Fibroblast of the aortic adventitia (primary cell): ENCODE measurements at places on chromosomes 7 and 10.

GRCh38 chr10:115879372-115880089 is 393.5 kb downstream of the GFRA1 start:
- DNase-seq = no peak

DNA sequence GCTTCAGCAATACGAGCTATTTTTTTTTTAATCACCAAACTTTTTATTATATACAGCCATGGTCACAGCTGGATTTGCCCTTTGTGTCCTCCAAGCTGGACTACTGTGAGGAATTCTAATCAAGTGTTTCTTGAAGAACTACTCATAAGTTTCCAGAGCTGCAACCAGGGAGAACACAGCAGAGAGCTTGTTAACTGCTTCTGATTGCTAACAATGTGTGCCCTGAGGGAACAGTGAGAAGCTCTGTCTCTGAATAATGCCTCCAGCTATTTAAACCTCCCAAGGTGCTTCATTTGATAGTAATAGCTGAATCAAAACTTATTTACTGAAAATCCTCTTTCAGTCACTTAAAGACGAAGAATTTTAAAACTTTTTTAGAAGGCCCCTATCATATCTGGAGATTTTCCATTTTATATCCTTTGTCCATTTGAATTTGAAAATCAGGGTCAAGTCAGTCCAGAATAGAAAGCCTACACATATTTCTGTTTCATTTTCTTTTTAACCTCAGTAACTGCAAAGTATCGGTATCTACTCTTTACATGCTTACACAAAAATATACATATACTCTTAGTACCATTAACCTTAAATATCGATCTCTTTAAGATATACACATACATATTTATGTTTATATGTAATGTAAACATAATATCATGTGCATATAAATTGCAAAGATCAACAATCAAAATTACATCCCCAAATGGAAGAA is 1024.2 kb downstream of the GRM8 start:
- no peak for DNase-seq

DNA sequence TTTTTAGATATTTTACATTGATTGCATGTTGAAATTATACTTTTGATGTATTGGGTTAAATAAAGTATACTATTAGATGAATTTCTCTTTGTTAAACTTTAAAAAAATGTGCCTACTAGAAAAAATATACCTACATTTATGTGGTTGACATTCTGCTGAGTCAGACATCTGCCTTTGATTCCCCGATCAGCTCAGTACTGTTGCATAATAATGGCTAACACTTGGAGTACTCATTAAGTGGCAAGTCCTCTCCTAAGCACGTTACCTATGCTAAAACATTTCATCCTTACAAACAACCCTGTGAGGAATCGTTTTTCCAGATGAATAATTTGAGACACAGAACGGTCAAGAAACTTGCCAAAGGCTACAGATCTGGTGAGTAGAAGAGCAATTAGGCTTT is 14.0 kb upstream of the SEM1 start:
- DNase-seq = peak; percentile 4

GRCh38 chr10:61179771-61180170 is 235.8 kb upstream of the RHOBTB1 start:
- DNase-seq = no peak

DNA sequence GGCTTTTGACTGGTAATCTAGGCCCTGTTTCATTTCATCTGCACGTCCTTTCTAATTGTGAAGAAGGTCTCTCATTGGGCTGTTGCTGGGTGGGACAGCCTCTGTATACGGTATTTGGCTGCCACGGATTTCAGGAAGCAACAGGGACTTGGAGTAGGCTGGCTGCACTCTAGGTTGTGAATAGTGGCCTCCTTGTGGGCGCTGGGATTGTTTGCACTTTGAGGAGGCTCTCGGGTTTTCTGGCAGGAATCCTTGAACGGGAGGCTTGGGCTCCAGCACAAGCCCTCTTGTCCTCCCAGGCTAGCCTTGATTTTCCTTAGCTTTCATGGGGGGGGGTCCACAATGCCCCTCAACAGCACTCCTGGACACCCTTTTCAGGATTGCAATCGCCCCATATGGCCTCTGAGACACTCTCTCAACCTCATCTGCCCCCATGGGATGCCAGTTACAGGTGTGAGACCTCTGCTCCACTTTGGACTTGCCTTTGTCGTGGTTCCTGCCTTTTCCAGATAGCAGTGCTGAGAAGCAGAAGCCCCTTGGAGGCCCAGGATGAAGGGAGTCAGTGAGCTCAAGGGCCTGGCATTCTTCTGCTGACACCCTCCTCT is 33.9 kb upstream of the ZNF273 start:
- DNase-seq = no peak

DNA sequence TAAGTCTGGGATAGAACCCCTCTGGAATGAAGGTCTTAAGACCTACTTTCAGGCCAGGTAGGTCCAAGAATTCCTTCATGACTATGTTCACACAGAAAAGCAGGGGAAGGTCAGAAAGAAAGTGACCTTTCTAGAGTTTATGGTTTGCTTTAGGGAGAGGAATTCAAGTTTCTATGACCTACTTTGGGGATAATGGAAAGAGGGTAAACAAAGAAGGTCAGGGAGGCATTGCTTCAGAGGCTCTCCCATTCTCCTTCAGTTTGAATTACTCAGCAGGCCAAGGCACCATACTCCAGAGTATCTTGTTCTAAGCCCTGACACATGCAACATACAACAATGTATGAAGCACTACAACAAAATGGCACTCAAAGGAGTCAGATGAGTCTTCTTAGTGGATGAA is 11.5 kb upstream of the MACC1 start:
- no peak for DNase-seq

DNA sequence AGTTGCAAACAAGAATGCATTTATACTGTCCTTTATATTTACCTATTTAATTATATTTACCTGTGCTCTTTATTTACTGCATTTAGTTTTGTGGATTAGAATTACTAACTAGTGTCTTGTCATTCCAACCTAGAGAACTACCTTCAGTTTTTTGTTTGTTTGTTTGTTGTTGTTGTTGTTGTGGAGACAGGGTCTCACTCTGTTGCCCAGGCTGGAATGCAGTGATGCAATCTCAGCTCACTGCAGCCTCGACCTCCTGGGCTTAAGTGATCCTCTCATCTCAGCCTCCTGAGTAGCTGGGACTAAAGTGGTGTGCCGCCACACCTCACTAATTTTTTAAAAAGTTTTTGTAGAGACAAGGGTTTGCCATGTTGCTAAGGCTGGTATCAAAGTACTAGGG is 156.4 kb upstream of the AKR1E2 start:
- DNase-seq = no peak

- DNase-seq = peak; percentile 43
These were observed 5.8 kb downstream of the UNC5B start for GRCh38 chr10:71218046-71218650.

DNA sequence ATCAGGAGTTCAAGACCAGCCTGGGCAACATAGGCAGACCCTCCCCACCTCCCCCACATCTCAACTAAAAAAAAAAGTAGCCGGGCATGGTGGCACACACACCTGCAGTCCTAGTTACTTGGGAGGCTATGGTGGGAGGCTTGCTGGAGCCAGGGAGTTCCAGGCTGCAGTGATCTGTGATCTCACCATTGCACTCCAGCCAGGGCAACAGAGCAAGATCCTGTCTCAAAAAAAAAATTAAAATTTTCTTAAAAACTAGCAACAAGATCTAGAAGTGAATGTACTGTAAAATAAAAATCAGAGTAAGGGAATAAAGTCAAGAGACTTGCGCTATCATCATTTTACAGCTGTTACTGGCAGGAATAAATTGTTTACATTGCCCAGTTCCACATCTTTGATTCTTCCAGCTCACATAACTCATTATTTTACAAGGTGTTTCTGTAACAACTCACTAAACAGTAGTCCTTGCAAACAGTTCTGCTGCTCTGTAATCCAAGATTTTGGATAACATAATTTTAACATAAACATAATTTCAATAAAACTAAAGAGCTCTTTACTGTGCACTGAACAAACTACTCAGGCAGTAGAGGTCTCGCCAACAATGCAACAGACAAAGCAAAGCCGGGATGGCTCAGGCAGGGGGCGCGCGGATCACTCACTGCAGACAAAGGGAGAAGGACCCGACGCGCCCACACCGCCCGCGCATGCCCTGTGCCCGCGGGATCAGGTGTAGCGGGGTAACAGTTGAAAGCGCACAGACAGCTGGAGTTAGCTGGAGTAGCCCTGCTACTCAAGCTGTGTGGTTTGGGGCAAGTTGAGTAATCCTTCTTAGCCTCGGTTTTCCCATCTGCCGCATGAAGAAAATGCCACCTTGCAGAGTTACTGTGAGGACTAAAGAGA is 73.3 kb upstream of the NFE2L3 start:
- no peak for DNase-seq

- DNase-seq = no peak
These were observed 491.3 kb downstream of the RPS24 start for GRCh38 chr10:78524941-78525340.

- DNase-seq = peak; percentile 13
These were observed 170.1 kb upstream of the SEMA3A start for GRCh38 chr7:84364708-84365107.

DNA sequence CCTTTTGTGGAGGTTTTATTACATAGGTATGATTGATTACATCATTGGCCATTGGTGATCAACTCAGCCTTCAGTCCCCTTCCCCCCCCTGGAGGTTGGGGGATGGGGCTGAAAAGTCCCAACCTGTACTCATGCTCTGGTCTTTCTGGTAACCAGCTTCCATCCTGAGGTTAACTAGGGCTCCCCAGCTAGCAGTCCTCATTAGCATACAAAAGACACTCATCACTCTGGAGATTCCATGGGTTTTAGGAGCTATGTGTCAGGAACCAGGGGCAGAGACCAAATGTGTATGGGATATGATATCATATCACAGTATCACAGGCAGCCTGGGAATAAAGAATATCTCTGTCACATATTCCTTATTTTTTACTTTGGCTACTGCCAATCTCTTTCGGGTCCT is 13.6 kb downstream of the CCSER2 start:
- DNase-seq = no peak

DNA sequence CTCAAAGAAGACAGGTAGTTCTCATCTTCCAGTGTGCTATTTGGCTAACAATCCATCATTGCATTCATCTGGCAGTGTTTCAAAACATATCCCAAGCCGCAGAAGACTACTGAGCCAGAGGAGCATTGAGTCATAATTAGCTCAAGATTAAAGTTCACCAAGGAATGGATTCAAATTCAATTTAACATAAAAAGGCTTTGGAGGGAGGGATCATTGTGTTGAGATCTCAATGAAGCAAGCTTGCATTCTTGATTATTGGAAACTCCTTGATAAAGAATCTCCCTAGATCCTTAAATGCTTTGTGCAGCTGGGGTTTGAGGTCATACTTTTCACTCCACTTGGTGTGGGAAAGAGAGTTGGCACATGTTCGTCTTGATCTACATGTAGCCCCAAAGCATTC is 142.8 kb upstream of the SEMA3A start:
- peak; percentile 80 for DNase-seq

DNA sequence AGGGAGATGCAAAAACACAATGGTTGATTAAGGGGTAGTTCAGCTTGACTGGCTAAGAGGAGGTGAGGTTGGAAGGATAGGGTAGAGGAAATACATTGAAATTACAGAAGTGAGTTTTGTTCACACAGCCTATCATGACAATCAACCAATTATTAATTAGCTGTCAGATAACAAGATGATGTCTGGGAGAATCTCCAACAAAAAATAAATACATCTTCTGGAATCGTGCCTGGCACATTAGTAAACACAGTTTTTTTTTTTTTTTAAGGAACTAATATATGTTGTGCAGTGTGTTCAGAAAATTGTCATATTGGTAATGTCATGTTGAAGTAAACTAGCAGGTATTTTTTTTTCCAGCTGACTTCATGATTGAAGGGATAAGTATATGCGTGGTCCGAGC is 171.8 kb downstream of the VTI1A start:
- DNase-seq = no peak

DNA sequence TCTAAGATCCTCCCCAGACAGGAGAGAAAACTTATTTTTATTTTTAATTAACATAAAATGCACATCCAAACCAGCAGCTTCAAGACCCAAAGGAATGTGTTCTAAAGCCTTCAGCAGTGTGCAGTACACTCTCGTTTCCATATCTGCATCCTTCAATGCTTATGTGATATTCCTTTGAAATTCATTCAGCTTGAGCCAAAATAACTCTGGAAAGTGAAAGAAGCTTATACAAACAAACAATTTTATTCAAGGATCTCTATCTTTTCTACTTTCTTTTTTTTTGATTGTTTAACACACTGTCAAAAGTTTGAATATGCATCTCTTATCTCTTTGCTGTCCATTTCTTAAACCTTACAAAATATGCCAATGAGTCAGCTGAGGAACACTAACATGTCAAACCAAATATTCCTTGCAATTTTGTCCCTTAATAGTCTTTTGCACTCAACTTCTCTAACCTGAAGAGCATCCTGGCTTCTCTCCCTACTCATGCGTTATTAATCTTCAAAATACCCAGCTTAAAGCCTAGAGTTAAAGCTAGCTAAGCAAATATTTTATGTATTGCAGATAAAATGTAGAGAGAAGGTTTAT is 124.3 kb downstream of the THSD7A start:
- DNase-seq = peak; percentile 9

- no peak for DNase-seq
These were observed 601.8 kb downstream of the PARD3 start for GRCh38 chr10:34213193-34213804.

- no peak for DNase-seq
These were observed 481.4 kb downstream of the PTPRN2 start for GRCh38 chr7:158106272-158106671.

DNA sequence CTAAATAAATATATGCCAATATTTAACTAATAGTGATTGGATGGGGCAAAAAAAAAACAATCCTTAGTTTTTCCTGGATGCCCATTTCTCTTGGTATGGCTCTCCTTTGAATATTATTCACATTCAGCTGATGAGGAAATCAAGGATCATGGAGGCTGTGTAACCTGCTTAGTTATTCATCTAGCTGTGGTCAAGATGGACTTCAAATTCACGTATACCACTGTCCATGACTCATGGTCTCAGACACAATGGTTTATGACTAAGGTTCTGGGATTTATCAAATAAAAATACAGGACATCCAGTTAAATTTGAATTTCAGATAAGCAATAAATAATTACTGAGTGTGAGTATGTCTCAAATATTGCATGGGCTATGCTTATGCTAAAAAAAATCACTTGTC is 191.5 kb upstream of the CELF2 start:
- DNase-seq = peak; percentile 94

DNA sequence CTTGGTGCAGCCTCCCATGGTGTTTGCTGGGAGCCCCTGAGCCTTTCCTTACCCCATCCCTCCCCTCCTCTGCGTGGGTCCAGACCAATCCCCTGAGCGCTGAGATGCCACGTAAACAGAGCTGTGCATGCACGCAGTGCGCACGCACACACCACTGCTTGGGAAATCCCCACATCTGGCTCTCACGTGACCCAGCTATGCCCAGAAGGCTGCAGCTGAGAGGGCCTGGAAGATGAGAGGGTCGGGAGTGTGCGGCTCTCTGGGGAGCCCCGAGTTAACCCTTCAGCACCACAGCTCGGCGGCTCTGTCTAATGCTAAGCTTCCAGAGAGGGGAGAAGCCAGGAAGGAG is 177.2 kb downstream of the SH3PXD2A start:
- peak; percentile 98 for DNase-seq

GRCh38 chr10:49526619-49527018 is 12.3 kb downstream of the ERCC6 start:
- DNase-seq = peak; percentile 28
